ENCODE measurements at places on chromosomes 11 and 22.

- DNase-seq = no peak
Observed at GRCh38 chr11:134131628-134132244, 62.9 kb downstream of the JAM3 start.

DNA sequence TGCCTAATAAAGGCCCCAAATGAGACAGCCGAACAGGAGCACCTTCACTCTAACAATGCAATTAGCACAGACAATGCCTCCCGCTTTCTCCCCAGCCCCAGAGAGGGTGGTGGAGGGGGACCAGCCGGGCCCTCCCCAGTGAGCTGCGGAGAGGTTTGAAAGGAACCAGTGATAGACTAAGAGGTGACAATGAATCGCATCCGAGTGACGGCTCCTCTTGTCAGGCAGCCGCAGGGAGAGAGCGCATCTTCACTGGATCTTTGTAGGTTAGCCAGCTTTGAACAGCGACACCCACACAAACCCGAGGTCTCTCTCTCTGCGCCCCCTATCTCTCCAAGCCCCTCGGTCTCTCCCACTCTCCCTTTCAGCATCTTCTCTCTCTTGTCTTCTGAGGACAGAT is 28.0 kb downstream of the FLRT1 start:
- DNase-seq = no peak

GRCh38 chr11:79430280-79430679 is 10.6 kb downstream of the TENM4 start:
- DNase-seq = no peak

DNA sequence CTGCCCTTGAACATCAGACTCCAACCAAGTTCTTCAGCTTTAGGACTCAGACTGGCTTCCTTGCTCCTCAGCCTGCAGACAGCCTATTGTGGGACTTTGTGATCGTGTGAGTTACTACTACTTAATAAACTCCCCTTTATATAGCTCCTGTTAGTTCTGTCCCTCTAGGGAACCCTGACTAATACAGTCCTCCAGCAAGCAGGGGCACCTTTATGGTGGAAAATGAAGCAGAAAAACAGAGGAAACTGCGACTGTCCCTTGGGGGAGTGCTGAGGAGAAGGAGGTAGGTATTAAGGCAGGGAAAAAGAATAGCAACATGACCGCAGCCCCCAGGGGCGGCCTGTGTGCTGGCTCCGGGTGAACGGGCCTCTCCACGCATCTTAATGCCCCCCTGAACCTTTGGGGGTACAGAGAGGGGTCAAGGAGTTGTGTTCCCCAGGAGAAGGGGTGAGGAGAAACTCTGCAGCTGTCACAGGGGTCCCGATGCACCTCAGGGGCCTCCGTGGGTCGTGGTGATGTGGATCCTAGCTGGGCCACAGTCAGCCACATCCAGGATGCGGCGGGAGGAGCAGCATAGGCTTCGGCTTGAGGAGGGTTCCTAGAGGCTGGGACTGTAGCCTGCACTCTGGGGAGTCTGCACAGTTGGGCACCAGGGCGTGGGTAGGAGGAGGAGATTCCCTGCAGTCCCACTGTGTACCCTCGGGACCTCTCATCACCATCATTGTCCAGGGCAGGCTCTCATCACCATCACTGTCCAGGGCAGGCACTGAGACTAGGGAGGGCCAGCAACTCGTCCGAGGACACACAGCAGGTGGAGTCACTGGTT is 34.3 kb downstream of the SHISAL1 start:
- DNase-seq = no peak

DNA sequence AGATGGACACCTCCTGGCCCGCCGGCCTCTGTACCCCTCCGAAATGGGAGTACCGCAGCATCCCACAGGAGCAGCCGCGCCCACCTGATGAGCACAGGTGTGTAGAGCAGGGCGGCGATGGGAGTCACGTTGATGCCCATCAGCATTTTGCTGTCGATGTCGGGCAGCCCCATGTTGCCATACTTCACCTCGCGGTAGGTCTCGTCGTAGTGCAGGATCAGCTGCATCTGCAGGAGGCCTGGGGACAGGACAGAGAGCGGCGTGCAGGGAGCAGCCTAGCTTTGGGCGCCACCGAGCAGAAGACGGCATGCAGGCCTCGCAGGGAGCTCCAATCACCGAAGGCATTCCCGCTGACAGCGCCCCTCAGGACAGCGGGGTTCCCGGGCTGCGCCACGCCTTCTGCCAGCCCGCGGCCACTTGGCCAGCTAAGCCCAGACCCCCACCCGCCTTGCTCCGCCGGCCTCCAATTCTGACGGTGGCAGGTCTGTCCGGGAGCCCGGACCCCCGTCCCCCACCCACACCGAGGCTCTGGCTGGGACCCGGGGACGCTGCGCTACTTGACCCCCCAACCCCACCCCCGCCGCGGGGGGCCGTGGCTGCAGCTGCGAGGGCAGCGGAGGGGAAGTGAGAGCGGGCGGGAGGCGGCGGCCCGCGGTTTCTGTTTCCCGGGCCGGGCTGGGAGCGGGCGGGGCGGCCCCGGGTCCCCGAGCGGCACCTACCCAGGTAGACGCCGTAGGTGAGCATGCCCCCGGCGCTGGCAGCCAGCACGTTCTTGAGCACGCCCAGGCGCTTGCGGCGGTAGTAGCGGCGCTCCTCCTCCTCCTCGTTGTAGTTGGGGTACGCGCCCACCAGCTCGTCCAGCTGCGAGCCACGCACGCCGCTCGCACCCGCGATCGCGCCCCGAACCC is 705 bp downstream of the UNC93B1 start:
- no peak for DNase-seq

- peak; percentile 96 for DNase-seq
Observed at GRCh38 chr22:46754110-46754799, 8.2 kb upstream of the TBC1D22A start.

DNA sequence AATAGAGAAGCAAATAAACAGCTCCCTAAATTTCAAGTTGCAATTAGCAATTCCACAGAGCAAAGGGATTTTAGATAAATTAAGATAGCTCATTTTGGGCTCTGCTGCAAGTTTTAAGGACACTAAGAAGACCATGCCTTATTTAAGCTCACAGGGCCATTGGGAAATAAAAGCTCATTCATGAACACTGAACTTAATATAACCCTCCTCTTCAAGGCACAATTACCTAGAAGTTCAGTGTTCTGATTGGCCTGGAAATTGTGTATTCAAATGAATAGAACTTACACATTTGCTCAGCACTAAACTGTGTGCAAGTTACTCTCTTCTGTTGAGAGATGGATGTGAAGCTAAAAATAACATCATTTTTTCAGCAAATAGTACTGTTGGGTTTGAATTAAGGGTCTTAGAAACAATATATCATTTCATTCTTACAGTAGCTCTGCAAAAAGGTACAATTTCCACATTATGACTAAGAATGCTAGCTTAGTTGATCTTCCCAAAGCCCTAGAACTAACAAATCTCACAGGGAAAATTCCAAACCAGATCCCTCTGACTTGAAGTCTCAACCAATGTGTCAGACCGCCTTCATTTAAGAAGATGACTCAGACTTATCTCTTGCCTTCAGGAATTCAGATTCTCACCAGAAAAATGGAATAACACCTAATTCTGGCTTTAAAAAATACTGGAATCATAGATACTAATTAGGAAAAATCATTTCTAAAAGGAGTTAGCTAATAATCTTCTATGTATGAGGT is 87.4 kb upstream of the LRRC55 start:
- DNase-seq = no peak

DNA sequence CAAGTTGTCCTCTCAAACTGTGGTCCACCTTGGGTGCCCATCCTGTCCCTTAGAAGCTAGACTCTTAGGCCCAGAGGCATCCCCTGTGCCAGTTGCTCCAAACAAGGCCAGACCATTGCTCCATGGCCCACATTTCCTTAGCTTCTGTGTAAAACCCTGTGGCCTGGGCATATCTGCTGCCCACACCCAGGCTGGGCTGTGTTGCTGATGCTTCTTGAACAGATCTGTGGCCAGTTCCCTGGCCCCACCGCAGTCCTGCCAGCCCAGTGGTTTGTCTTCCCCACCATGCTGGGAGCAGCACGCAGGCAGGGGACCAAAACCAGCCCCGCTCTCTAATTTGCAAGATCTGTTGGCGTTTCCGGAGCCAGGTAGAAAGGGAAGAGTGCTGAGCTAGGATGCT is 72.2 kb downstream of the CSNK2A3 start:
- DNase-seq = no peak

GRCh38 chr22:20428496-20429253 is 8.9 kb downstream of the SCARF2 start:
- DNase-seq = no peak

GRCh38 chr11:126072141-126072741 is 9.6 kb upstream of the CDON start:
- DNase-seq = peak; percentile 13

DNA sequence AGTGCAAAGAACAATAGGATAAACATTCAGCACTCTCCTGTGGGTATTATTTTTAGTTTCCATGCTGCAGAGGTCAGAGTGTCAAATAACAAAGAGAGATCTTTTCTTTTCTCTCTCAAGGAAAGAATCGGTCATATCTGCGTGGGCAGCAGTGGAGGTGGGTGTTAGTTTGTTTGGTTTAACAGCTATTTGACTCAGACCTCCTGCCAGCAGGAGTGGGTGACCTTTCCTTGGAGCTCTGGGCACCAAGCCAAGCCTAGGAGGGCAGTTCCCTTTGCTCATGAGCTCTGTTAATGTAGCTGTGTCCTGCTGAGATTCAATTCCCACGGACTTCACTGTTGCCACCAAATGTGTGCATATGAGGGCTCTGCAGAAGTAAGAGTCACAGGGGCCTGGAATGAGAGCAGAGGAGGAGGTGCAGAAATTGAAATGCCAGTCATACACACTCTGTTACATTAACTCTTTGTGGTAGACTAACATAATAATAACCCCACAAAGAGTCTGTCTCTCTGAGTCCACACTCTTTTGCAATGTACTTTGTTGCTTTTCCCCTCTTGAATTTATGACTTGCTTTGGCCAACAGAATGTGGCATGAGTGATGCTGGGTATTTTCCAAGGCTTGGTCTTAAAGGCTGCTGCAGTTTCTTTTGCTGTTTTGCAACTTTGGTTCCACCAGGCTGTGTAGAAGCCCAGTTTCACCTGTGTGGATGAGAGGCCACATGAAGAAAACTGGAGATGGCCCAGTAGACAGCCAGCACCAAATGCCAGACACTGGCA is 76.0 kb upstream of the GRK3 start:
- DNase-seq = peak; percentile 96

DNA sequence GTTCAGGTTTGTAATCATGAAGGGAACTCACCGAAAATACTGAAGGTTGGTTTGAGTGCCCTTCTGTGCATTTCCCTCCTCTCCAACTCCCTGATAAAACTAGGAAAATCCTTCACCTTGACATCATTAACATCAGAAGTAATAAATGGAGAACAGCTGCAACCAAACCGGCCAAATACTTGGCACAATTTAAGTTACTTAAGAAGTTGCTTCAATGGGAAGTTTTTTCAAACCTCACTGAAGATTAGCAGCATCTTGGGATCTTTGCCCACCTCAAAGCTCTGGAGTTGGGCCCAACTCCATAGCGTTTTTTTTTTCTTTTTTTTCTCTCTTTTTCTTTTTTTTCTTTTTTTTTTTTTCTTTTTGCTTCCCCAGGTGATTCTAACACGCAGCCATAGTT is 784.8 kb downstream of the KCNA4 start:
- DNase-seq = no peak

DNA sequence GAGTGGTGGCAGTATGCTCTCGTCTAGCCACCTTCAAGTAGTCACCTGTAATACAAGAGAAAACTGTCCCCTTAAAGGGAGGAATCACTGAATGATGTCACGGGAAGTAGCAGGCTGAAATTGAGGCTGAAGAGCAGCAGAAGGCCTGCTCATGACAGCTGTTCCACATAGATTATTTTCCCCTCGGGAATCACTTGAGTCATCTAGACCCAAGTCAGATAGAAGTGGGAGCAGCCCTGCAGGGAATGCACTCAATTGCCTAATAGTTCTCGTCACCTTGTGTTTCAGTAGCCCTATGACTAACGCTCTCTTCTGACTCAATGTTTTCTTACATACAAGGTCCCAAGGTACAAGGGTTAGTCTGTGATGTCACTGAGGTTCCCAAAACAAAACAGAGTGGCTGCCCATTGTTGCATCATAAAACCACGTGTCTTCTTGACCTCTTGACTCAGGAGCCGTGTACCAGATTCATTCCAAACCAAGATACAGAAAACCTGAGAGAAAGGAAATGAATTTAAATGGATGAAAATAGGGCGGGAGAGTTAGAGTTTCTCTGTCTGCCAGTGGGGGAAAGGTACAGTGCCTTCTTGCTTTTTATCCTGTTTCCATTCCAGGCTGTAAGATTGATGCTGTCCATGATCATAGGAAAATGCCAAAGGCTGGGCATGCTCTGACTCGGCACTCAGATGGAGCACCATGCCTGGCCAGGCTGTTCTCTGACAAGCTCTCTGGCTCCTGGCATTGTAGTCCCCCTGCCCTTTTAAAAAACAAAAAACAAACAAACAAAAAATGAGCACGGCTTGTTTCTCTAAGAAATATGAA is 21.6 kb upstream of the C11orf96 start:
- DNase-seq = peak; percentile 74

- DNase-seq = no peak
Observed at GRCh38 chr11:103317118-103317517, 207.9 kb downstream of the DYNC2H1 start.

GRCh38 chr11:92720385-92720784 is 249.1 kb upstream of the MTNR1B start:
- DNase-seq = no peak

DNA sequence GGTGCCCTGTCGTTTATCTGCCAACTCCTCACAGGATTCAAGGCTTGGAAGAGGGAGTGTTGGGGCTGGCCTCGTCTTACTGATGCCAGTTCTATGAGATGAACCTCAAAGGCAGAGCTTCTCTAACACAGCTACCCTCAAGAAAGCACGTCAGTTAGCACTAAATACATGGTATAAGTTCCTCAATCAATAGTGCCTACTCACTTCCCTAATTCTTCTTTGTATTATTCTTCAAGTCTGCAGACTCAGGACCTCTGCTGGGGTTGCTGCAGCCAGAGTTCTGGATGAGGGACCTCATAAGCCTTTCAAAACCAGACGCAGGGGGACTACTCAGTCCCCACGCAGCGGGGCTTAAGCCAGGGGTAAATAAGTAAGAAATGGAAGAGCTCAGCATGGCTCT is 118.3 kb downstream of the VPREB1 start:
- no peak for DNase-seq

DNA sequence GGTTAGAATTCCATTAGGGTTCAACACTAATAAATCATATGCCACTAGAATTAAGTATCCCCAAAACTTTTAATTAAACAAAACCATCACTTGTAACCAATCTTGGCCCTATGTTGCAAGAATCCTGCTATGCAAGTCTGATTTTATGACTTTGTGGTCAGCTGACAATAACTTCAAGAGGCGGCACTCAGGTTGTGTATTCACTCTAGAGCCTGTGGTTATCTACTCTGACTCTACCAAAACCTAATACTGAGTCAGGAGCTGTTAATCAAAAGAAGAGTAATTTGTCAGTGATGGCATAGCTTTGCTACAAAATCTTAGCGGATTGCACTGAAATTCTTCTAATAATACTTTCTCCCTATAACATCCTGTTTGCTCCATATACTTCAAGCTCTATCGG is 253.7 kb downstream of the AASDHPPT start:
- peak; percentile 30 for DNase-seq

DNA sequence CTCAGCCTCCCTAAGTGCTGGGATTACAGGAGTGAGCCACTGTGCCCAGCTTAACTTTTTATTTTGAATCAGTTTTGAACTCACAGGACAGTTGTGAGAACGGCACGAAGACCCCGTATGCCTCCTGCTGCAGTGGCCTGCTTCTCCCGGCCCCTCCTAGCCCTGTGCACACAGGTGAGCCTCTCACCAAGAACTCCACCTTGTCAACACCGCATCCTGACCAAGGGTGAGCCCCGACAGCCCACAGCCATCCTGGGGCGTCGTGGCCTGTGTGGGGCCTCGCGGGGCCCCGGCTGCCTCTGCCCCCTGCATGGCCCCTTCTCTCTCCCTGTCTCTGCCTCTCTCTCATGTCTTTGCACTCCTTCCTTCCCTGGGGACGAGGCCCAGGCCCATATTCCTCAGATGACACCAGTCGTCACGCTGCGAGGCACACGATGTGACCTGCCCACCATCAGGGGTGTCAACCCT is 38.8 kb downstream of the GNB1L start:
- no peak for DNase-seq
